ENCODE measurements at places on chromosomes 11 and 22.
A peak's percentile ranks its signal among the peaks of the same experiment; 100 is the strongest.

GRCh38 chr11:129733384-129733783 is 82.3 kb upstream of the TMEM45B start:
- DNase-seq, result no peak

GRCh38 chr11:86483940-86484794 is 109.5 kb downstream of the CCDC81 start:
- no peak for DNase-seq

DNA sequence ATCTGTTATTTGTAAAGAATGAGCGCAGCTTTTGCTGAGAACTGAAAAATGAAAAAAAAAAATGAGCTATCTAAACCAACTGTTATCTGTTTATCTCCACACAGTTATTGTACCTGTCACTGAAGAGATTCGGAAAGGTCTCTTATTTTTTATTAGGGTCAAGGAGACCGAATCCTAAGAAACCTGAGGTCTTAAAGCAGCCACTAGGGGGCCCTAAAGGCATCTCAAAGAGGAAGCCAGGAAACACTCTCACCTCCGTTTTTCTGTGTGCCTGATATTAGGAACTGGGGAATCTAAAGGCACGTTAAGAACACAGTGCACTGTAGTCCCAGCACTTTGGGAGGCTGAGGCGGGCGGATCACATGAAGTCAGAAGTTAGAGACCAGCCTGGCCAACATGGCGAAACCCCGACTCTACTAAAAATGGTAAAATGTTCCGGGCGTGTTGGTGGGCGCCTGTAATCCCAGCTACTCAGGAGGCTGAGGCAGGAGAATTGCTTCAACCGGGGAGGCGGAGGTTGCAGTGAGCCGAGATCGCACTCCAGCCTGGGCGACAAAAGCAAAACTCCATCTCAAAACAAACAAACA is 3.5 kb upstream of the LARGE1 start:
- peak; percentile 76 for DNase-seq

DNA sequence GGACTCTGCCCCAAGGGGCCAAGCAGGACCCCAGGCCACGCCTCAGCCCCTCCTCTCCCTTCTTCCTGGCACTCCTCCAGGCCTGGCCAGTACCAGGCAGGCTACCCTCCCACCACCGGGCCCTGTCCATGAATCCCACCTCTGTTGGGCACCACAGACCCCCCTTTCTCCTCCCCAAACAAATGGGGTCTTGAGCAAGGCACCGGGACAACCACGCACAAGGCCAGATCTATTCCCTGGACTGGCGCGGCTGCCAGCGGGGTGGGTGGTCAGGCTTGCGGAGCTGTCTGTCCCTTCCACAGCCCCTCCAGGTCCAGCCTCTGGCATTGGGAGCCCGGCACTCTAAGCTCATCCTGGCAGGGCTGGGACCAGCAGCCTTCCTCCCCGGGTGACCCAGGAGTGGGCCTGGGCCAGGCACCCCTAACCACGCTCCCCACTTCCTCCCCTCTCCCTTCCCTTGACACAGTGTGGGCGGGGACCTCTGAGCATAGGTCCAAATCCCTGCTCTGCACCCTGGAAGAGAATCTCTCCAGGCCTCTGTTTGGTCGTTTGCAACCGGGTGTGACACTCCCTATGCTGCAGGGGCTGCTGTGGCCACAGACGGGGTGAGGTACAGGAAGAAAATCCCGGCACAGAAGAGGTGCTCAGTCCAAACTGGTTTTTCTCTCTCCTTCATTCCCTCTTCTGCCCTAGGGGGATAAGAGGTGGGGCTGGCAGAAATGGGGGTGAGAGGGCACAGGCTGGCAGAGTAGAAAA is 14.6 kb downstream of the ELFN2 start:
- DNase-seq, result no peak

GRCh38 chr11:117230286-117230961 is 1.4 kb downstream of the PCSK7 start:
- DNase-seq, result no peak

GRCh38 chr11:83835423-83835822 is 549.3 kb upstream of the CCDC90B start:
- DNase-seq, result no peak

DNA sequence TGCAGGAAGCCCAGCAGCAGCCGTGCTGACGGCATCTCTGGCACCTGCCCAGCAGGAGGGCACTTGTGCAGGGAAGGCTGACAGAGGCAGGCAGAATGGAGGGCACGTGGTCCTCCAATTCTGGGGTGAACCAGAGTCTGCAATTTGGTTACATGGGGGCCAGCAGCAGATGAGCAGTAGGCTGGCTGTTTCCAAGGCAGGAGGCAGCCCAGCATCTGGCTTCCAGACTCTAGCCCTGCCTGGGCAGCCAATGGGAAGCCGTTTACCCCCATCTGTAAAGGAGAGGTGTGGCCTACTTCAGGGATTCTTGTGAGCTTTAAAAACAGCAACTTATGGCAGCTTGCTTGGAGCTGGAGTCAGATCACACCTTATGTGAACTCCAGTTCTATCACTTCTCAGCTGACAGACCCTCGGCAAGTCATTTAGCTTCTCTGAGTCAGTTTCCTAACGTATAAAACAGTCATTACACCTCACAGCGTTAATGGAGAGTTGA is 27.9 kb upstream of the RASL10A start:
- no peak for DNase-seq

- DNase-seq, result no peak
These were observed 642.6 kb upstream of the CCDC179 start for GRCh38 chr11:23502826-23503225.

DNA sequence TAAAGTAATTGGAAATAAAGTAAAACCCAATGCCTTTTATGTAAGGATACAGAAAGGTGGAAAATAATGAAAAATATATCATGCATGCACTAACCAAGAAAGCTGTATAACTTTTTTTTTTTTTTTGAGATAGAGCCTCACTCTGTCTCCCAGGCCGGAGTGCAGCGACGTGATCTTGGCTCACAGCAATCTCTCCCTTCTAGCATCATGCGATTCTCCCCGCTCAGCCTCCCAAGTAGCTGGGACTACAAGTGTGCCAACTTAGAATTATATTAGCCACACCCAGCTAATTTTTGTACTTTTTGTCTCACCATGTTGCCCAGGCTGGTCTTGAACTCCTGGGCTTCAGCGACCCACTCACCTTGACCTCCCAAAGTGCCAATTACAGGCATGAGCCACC is 4.5 kb downstream of the GGT5 start:
- DNase-seq, result no peak

- DNase-seq, result no peak
These were observed 343.0 kb upstream of the TENM4 start for GRCh38 chr11:79783833-79784232.

GRCh38 chr22:48299801-48300200 is 1527.9 kb downstream of the BRD1 start:
- no peak for DNase-seq

DNA sequence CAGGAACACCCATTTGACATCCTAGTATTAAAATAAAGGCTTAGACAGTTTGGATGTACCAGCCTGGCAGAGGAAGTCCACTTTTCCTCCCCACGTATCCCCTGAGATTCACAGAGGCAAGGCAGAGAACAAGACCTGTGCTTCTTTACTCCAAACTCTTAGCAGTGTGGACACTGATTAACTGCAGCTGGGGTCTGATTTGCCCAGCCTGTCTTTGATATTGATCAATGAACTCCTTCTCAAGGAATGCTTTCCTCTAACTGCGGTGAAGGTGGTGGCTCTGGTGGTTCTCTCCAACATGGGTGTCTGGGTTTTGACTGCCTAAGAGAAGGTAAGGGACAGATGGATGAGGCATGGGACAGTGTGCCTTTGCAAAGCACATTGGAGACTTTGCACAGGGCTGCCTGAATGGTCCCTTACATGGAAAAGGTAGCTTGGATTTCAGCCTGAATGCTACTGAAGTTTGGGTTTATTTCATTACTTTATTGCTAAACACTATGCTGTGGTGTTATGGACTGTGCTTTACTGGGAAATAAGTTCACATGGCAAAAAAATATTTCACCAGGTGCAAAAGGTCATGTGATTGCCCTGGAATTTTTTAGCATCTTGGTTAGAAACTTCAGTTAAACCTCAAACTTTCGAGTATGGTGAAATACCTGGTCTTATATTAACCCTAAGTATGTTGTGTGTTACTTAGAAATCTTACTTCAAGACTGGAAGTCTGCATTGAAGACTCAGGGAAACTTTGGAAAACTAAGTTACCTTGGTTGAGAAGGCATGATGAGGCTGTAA is 1.8 kb downstream of the GAS2 start:
- DNase-seq, result no peak

DNA sequence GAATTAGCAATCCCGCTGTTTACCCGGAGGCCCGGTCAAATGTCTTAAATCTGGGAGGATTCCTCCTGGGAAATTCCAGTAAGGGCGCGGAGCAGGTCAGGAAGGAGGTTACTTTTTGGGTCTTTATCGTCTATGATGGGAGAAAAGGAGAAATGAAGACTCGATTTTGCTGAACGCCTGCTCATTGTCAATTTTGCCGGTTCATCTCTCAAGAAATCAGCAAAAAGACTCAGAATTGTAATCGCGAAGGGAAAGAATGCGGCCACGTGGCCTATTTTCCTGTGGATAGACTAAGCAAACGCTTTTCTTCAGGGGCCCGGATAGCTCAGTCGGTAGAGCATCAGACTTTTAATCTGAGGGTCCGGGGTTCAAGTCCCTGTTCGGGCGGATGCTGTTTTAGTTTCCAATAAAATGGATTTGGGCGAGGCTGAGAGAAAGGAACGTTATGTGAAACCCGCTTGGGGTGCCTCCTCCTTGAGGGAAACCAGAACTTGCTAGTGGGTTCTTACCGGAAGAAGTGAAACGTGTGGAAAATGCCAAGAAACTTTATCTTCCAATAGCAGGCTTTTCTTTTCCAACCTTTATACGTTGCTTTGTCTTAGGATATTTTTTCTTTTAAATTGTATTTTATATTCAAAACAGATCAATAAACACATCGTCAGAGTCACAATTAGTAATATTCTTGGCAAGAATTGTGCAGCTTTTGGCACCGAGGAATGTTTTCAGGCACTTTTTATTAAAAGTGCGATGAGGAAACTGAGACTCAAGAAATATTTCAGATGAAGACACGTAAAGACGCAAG is 45.0 kb downstream of the OR4D9 start:
- peak; percentile 15 for DNase-seq

DNA sequence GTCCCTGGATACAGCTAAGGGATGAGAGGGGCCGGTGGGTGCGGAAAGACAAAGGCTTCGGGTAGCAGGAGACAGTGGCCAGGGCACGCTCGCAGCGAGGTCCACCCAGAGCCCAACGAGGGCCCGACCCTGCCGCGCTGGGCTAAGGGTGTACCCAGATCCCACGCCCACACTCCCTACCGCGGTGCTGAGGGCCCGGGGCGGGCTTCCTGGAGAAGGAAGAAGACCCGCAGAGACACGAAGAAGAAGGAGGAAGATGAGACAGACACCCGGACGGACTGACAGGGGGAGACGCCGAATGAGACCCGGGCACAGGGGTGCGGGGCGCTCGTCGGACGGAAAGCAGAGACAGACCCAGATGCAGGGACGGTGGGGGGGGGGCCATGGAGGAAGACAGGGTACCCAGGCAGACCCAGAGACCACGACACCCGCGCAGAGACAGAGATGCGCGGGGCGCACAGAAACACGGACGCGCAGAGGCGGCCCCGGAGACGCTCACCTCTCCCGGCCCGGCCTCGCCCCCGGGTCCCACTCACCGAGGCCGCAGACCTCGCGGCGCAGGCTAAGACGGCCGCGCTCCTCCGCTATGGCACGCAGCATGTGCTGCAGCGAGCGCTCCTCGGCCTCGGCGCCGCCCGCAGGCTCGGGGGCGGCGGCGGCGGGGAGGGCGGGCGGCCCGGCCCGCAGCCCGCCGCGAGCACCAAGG is 437 bp downstream of the KIAA0930 start:
- DNase-seq, result no peak

GRCh38 chr11:117827521-117828511 is 3.3 kb upstream of the FXYD2 start:
- DNase-seq, result no peak
